ENCODE measurements at places on chromosomes 3 and 15.

GRCh38 chr3:11582191-11582968 lies 61.3 kb downstream of the VGLL4 start:
- no peak for DNase-seq

DNA sequence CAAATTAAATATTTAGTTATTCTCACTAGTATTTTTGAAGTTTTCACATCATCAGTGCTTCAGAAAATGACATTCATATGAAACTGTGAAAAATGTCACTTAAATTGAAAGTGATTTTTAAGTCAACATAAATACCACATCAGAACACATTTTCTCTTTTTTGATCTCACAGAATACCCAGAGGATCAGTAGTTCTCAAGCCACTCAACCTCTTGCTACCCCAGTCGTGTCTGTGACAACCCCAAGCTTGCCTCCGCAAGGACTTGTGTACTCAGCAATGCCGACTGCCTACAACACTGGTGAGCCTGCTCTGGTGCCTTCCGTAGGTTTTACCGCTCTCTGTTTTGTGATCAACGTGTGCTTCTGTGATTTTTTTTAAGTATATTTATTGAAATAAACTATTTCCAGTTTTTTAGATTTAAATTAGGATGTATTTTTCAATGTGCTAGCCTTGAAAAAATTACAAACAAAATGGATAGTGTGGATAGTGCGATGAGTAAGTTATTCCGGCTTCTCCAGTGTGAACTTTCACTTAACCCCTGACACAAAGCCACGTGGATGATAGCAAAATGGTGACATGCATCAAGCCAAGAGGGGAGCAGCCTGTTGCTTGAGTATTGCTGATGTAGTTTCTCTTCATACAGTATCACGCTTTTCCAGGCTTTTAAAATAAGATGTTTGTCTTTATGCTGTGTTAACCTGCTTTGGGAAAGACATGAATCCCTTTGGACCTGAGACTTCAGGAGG lies 26.5 kb downstream of the LYSMD4 start:
- no peak for DNase-seq

GRCh38 chr3:11716573-11717290 lies 73.0 kb upstream of the VGLL4 start:
- DNase-seq: no peak

DNA sequence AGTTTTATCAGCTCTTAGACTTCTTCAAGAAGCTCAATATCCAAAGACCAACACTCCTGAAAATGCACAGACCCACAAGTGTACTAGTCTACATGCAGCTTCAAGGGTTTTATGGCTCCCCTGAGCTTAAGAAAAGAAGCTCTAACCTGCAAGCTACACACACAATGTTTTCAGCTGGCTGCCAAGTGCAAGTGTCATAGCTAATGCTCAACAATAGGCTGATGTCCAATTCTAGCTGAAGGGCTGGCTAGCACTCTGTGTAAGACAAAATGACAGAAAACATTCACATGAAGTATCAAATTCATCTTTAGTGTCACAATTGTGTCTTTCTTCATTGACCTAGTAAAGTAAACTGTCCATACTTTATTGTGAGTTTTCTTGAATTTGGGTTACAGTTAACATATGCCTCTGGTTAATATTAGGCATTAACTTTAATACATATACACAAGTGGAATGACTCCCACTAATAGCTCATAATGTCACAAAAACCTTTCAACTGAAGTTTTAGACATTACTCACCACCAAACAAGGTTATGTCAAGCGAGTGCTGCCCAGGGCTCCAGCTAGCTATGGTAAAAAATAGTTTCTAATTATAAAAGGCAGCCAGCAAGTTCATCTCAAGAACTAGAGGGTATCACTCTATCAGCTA lies 15.1 kb downstream of the ABI3BP start:
- no peak for DNase-seq

- DNase-seq: no peak
Observed at GRCh38 chr15:40102897-40103858, 5.5 kb downstream of the BMF start.

DNA sequence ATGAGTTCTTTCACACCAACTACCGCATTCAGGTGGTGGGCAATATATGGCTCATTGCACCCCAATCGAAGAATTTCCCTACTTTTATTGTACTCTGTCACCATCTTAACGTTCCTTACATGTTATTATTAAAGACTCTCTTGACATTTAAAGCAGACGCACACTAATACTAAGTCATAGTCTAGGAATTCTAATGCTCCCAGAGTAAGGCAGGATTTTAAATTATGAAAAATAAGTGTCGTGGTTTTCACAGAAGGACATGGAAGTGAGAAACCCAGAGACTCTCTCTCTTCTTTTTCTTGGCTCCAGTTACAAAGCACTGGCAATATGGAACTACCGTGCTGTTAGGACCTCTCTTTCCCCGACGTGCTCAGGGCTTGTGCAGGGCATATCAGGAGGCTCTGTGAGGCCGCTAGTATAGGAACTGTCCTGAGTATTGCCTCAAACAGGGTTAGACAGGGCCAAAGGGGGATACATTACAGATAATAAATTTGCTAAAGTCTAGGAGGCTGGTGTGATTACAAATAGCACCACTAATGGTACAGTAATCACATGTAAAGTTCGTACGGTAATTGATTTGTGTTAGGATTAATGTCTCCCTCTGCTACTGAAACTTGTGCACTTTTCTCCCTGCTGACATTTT lies 590.8 kb downstream of the FOXP1 start:
- no peak for DNase-seq

GRCh38 chr15:75952525-75952924 lies 48.8 kb downstream of the FBXO22 start:
- no peak for DNase-seq

- no peak for DNase-seq
Observed at GRCh38 chr3:129865806-129866205, 27.7 kb downstream of the TMCC1 start.

DNA sequence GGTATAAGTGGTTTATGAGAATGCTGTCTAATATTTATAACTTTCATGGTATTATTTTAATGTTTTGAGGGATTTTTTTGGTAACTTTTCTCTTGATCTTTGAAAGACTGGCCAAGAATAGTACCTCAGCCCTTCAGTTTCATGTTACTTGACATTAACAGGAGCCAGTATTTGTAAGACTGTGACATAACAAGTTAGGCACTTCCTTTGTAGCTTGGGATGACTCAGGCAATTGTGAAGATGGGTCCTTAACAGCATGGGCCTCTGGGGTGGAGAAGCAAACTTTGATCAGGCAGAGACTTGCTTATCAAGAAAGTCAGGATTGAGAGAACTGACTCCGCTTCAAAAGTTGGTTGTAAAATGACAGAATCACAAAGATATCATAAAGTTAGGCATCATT lies 9.5 kb downstream of the LRRC49 start:
- no peak for DNase-seq

- DNase-seq: no peak
Observed at GRCh38 chr3:119470866-119471265, 2.1 kb downstream of the POGLUT1 start.

DNA sequence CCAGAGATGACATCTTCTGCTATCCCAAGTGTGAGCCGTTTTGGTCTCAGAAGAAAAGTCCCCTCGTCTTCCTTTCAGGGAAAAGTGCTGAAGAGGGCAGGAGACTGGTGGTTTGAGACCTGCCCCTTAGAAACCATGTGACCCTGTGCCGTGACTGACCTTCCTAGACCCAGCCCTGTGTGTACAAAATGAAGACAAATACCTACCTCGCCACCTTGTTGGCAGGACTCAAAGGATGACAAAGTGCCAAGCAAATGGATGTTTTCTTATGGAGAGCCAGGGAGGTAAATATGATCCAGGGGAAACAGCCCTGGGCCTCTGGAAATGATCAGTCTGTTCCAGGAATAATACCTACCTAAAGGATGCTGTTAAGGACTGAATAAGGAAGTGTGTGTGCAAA lies 41.3 kb downstream of the FAM174B start:
- no peak for DNase-seq

- DNase-seq: no peak
Observed at GRCh38 chr3:44301746-44302145, 36.8 kb upstream of the TCAIM start.

- DNase-seq: no peak
Observed at GRCh38 chr3:161222662-161223061, 1.6 kb downstream of the NMD3 start.

GRCh38 chr15:55649058-55649423 lies 60.9 kb upstream of the PYGO1 start:
- no peak for DNase-seq

DNA sequence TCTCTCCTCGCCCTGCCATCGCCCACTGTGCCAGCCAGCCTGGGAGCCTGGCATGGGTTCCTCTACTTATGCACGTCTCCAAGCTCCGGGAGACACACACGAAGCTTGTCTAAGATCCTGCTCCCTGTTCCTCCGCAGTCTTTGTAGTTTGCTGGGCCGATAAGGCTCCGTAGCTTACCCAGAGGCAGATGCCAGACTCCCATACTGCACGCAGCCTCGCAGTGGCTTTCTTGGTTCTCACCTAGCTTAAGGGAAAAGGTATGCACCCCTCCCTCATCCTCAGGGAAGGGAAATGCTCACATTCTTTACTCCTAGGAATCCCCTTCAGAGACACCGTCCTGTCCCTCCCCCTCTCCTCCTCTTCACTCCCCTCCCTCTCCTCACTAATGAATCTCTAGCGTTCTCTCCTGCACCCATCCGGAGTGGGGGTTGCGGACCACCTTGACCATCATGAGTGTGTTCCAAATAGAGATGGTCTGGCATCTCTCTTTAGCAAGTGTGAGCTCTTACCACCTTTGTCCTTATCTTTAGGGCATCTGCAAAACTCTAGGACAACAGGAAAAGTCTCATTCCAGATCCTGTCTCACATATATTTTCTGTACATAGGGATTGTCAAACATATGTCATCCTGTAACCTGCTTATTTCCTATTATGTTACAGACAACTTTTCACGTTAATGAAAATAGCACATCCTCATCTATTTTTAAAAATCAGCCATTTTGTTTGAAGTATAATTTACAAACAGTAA lies 56.5 kb downstream of the TMEM266 start:
- no peak for DNase-seq

GRCh38 chr15:64775551-64776401 lies at the start of gene RBPMS2:
RBPMS2 (minus strand) TSS chr15:64775589; CDS start chr15:64775319, 270 bp downstream.
- no peak for DNase-seq

GRCh38 chr3:67704322-67704721 lies 49.9 kb upstream of the SUCLG2 start:
- no peak for DNase-seq

GRCh38 chr15:90230071-90230494 lies 3.7 kb downstream of the CIB1 start:
- DNase-seq: no peak

DNA sequence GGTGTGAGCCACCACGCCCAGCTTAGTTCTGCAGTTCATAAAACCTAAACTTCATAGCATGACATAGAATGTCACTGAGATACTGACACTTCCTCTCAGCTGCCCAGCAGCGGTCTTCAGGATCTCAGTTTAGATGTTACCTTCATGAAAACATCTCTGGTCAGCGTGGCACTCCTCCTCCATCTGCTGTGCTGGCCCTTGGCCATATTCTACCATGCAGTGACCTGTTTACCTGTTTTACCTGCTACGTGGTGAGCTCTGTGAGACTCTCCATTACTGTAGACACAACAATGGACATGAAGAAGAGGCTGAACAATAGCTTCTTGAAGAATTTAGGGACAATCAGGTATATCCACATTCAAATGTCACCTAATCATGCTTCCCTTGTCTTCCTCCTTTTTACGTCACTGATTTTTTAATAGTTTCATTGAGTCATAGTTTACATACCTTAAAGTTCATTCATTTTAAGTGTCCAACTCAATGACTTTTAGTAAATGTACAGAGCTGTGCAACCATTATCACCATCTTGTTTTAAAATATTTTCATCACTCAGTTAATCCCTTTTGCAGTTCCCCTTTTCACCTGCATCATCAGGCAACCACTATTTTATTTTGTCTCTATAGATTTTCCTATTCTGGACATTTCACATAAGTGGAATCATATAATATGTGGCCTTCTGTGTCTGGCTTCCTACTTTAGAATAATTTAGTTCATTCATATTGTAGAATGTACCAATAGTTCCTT lies 32.2 kb upstream of the PTPN23 start:
- no peak for DNase-seq

DNA sequence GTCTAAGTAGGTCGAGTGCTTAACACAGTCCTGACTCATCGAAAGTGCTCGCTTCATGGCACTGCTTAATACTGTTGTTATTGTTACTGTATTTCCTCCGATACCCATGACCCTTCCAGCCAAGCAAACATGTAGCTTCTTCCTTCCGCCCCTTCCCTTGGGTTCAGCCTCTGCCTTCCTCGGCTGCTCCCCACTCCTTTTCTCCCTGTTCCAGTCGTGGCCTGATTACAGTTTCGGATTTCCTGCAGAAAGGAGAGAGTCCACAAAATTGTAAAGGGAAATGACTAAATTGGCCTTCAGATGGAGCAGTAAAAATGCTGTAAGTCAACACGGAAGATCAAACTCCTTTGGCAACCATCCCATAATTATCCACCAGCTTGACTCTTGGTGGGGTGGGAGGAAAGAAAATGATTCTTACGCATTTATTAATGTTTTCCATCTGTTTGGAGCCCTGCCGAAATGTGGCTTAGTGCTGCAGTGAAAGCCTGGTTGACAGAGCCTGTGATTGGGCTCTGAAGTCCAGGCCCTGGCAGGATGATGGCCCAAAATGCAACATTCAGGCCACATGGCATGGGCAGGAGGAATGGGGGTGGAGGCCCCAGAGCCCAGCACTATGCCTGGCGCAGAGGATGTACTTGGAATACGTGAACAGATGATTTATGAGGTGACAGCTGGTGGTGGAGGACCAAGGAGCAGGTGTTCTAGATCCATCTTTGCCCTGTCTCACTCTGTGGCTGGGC lies 37.6 kb downstream of the FAM3D start:
- no peak for DNase-seq

DNA sequence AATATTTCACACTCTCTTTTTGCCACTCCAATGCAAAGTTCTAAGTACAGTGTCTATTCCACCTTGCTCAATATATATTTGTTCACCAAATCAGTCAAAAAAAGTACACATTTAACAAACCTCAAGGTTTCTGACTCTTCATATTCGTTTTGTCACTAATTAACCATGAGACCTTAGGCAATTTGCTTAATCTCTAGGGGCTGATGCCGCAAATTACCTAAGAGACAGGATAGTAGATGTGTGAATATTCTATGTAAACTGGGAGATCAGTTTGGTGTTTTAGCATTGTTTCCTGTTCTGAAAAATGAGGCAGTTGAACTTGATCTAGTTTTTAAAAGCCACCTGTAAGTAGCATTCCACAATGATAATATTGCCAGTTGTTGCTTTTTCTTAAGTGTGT lies 182.5 kb upstream of the KCNH8 start:
- no peak for DNase-seq

GRCh38 chr3:64121750-64122311 lies 98.5 kb upstream of the PSMD6 start:
- DNase-seq: no peak

DNA sequence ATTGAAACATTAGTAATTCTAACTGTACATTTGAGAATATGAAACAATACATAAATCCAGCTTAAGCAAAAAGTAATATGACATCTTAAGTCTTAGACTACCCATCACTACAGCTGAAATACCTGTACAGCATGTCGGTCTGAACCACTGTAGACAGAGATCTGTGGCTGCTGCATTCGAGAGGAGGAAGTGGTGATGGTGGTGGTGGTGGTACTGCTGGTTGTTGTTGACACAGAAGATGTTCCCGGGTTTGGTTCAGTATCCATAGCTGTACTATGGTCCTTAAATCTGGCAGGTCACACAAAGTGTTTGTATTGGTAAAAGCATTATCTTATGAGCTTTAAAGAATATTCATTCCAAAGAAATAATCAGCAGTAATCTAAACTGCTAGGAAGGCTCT lies 2.9 kb downstream of the PHC3 start:
- DNase-seq: no peak

- no peak for DNase-seq
Observed at GRCh38 chr15:31102374-31103342, 1.1 kb upstream of the TRPM1 start.

- DNase-seq: peak; percentile 14
Observed at GRCh38 chr15:60695713-60696522, 217.0 kb upstream of the ICE2 start.
